Activated CD8-positive, alpha-beta T cell treated with anti-CD3 and anti-CD28 coated beads for 36 hours (primary cell): ENCODE measurements at places on chromosomes 4 and X. TPM values are rescaled to one million over a fixed set of nuclear protein-coding genes. Genes with fewer than 3 reads are reported as not detected.

The ZCCHC18 gene
- total RNA-seq = 1.5 TPM

The PAGE4 gene
- not detected for total RNA-seq

The IRAK1 gene
- total RNA-seq = 136 TPM

The PLXNA3 gene
- total RNA-seq = 40.5 TPM

The REELD1 gene
- 0.34 TPM for total RNA-seq

The USP51 gene
- total RNA-seq = 1.2 TPM

The PLRG1 gene
- total RNA-seq = 121 TPM

The RTL9 gene
- not detected for total RNA-seq

The TRIM61 gene
- total RNA-seq = 1.1 TPM

The SLC38A5 gene
- total RNA-seq = 82.1 TPM

The CXorf38 gene
- total RNA-seq = 22.5 TPM

The HERC5 gene
- total RNA-seq = 10.5 TPM

The GAGE12J gene
- not detected for total RNA-seq

The MEPE gene
- not detected for total RNA-seq

The MAGEA4 gene
- total RNA-seq = not detected

The GUCY1B1 gene
- 0.16 TPM for total RNA-seq

The NPY2R gene
- not detected for total RNA-seq

The GRIPAP1 gene
- 67.7 TPM for total RNA-seq

The ADGRG2 gene
- not detected for total RNA-seq

The INTS6L gene
- 21.0 TPM for total RNA-seq

The PAK3 gene
- 0.18 TPM for total RNA-seq

The CT45A10 gene
- total RNA-seq = not detected

The RGN gene
- not detected for total RNA-seq

The NEUROG2 gene
- 0.13 TPM for total RNA-seq

The SHROOM3 gene
- not detected for total RNA-seq

The SPANXA1 gene
- not detected for total RNA-seq

The ASB9 gene
- not detected for total RNA-seq

The ZNF185 gene
- total RNA-seq = 1.6 TPM

The RBMXL3 gene
- total RNA-seq = not detected

The ATP2B3 gene
- total RNA-seq = not detected

The PDHA2 gene
- total RNA-seq = not detected

The NELFA gene
- total RNA-seq = 43.9 TPM

The COQ2 gene
- total RNA-seq = 20.3 TPM

The GPC4 gene
- not detected for total RNA-seq

The C4orf51 gene
- total RNA-seq = not detected

The GABRE gene
- not detected for total RNA-seq

The FHIP1A gene
- total RNA-seq = 0.76 TPM

The UNC5C gene
- total RNA-seq = not detected

The ASB11 gene
- total RNA-seq = not detected

The RBMX gene
- total RNA-seq = 285 TPM

The PNMA6A gene
- total RNA-seq = 0.43 TPM

The PABPC4L gene
- total RNA-seq = not detected

The NEIL3 gene
- total RNA-seq = 18.7 TPM

The TMEM35A gene
- total RNA-seq = not detected

The EMCN gene
- not detected for total RNA-seq

The CXCL1 gene
- not detected for total RNA-seq

The MAGEC1 gene
- not detected for total RNA-seq

The OTC gene
- not detected for total RNA-seq

The ADH7 gene
- not detected for total RNA-seq

The PRR32 gene
- total RNA-seq = not detected

The MMRN1 gene
- total RNA-seq = not detected

The DACH2 gene
- not detected for total RNA-seq

The DRP2 gene
- total RNA-seq = 0.54 TPM
